ENCODE measurements at places on chromosomes 2 and 18.

DNA sequence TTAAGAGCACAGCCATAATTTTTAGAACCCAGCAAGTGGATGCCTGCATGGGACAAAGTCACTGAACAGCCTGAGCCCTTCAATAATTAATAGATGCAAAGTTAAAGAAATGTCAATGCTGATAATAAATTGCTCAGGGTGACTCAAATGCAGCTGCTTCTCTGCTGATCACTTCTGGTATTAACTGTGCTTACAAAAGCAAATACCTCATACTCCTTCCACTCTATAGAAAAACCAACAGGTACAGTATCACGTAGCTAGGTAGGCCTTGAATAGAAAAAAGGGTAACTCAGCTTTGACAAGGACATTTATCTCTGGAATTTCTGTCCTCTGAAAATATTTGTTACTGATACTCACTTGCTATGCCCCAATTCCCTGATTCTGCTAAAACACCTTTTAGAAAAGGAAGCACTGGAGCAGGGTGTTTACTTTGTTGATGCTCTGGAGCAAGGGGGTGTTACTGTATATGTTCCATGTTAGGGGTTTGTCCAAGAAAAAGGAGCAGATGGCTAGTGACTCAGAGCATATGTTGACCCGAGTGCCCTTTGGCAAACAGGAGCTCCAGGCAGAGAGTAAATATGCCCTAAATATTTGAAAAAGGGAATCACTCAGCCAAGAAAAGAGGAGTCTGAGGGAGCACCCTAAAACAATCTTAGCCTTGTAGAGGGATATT lies 59.1 kb upstream of the RTN4 start:
- DNase-seq, result no peak

- no peak for DNase-seq
These were observed 61.5 kb downstream of the ADNP2 start for GRCh38 chr18:80170395-80171053.

DNA sequence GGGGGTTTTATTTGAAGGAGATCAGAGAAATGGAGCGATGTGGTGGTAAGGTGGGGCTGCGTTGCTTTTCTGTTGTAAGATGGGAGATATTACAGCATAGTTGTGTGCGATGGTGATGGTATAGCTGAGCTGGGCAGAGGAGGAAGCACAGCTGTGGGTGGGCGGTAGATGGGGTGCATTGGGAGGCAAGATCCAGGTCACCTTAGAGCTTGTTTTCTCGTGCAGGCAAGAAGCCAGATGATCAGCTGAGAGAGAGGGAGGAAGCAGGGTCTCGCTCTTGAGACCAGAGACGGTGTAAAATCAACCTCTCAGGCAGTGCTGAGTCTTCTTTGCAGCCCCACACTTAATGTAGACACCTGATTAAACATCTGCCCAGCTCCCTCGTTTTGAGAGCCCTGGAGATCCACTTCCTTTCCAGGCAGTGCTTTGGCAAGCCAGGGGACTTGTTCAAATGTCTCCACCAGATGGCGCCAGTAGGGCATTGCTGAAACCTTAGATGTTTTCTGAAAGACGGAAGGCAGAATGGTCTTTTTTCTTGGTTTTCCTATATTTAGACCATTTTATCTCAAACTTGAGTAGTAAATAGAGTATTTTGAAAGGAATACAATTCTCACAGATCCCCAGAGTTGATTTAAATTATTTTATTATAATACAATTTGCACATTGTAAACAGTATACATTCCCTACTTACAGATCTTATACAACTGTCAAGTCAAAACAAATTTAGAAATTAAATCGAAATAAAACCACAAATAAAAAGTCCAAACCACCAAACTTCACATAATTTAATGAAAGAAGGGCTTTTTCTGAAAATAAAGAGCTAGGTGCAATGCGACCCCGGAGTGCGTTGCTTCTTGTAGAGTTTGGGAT lies 21.1 kb upstream of the LYPD6B start:
- DNase-seq, result peak; percentile 72

GRCh38 chr2:170276056-170276455 lies 98.1 kb downstream of the MYO3B start:
- DNase-seq, result no peak

DNA sequence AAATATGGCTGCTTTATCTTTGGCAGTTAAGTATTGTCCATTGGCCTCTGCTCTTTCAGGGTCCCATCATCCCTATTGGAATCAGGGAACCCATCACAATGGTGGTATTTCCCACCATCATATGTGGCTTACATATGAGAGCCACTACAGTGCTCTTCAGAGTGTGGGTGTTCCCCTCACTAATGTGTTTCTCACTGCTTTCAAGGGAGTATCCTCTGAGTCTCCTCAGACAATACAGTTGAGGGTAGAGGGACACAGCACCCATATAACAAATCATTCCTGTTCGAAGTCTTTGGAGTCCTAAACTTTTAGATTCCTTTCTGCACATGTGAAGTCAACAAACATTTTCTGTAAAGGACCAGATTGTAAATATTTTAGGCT lies 48.8 kb upstream of the DNAJC10 start:
- no peak for DNase-seq

DNA sequence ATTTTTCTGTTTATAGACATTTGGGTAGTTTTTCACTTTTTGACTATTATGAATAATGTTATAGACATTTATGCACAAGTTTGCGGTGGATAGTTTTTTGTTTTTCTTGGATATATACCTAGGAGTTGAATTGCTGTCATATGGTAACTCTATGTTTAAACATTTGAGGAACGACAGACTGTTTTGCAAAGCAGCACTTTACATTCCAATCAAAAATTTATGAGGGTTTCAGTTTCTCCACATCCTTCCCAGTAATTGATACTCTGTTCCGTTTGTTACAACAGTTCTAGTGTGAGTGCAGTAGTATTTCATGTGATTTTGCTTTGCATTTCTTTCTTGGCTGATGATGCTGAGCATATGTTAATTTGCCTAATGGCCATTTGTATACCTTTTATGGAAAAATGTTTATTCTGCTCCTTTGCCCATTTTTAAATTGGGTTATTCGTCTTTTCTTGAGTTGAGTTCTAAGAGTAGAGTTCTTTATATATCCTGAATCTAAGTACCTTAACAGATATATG lies 617.3 kb upstream of the LRATD1 start:
- DNase-seq, result no peak

DNA sequence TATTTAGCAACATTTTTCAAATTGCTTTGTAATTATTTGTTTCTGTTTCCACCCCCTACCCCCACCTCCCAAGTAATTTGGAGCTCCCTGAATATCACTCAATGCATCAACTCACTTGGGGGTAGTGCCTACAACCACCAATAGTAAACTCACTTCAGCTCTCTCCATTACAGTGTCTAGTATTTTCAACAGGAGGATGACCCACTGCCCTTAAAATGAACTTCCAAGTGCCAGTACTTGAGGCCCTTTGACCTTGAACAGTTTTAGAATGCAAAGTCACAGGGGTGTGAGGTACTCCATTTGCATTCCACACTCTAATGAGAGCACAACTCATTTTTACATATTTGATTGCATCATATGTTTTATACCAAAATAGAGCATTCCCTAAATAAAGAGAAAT lies 523.0 kb downstream of the ERBB4 start:
- DNase-seq, result no peak

DNA sequence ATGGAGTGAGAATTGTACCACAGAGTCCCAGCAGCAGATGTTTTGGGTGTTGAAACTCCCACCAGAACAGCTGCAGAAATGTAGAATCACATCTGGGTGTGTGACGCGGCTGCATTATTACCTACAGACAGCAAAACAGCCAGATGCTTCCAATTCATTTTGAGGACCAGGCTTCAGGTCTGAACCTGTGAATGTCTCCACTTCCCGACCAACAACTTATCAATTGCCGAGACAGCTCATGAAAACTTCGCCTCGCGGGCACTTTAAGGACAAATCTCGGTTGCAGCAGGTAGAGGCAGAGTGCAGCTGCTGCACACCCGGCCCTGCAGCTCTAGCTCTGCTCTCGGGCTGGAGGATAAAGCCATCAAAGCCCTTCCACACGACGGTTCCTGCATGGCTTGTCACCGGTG lies 202.0 kb downstream of the HRH4 start:
- DNase-seq, result no peak

DNA sequence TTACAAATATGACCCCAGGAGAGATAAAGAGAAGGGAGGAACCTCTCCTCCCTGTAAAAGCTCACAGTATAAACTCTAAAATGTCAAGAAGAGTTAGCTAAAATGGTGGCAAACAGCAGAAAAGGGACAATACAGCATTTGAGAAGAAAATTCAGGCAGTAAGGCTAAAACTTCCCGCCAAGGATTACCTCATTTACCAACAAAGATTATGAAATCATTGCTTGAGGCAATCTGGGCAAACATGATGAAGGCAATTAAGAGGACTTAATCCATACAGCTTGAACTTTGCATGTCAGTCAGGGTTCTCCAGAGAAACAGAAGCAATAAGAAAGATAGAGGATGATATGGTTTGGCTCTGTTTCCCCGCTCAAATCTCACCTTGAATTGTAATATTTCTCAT lies 81.4 kb downstream of the CMPK2 start:
- DNase-seq, result no peak

GRCh38 chr2:169452080-169452479 lies 27.2 kb upstream of the BBS5 start:
- no peak for DNase-seq

DNA sequence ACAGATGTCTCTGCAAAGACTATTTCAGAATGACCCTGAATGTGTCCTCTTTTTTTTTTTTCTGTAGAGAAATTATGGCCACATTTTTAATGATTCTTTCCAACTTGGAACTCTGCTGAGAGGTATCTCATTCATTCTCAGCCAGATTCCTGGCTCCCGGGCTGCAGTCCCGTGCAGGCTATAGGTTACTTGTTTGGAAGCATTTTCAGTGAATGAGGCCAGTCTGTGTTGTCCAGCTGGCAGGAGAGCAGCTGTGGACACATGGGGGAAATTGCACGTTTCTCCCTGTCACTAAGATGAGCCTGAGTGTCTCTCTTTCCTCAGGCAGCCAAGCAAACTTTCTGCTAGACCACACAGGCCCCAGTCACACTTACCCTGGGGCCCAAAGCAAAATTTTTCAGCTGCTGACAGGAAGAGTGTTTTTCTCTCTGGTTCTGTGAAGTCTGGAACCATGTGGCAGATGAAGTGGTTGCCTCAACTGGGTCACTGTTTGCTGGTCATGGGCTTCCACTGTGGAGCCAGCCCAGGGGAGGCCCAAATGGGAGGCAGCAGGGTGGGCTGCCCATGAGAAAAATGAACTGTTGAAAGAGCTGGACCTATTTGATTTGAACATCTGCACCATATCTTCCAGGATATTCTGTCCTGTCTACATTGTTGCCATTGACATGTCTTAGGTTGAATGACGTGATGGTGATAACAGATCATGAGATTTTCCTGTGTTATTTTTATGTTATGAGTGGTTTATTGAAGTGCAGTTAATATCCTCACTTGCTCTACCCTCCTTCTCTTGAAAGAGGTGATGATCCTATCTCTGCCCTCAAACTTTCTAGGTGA lies 431.2 kb downstream of the LPIN1 start:
- DNase-seq, result no peak
